Cardiac atrium fibroblast (primary cell): ENCODE measurements at places on chromosomes 4 and X. TPM values are rescaled to one million over a fixed set of nuclear protein-coding genes. Genes with fewer than 3 reads are reported as not detected.

The CDS1 gene
- total RNA-seq = under 0.01 and 0.36 TPM in 2 replicates

The UFSP2 gene
- 29.2 and 29.6 TPM in 2 replicates for total RNA-seq

The TAF1 gene
- total RNA-seq = 12.8 and 18.8 TPM in 2 replicates

The TCEAL6 gene
- total RNA-seq = not detected in 2 replicates

The SMARCA1 gene
- 31.1 and 31.6 TPM in 2 replicates for total RNA-seq
